ENCODE measurements at places on chromosomes 2 and 18.

- peak; percentile 84 for DNase-seq
Observed at GRCh38 chr2:27032495-27033252, at the start of gene TMEM214. Gene TMEM214, plus strand, starts transcription at chr2:27032965. Its CDS starts 51 bp downstream, at chr2:27033016.

GRCh38 chr18:41693008-41693407 is 262.0 kb upstream of the PIK3C3 start:
- DNase-seq = no peak

DNA sequence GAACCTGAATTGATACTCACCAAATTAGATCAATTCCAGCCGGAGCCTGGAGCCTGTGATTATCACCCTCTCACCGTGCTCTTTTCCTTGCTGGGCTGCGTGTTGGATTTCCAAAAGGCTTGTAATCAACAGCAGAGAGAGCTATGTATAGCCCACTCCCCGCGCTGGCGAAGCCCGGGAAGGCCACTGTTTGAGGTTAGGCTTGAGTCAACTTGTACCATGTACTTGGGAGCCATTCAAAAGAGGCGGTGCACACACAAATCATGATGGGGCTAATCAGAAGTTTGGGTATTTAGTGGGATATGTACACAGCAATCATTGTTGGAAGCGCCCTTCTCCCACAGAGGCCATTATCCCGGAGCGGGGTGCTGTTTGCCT is 151.6 kb downstream of the GLI2 start:
- no peak for DNase-seq

DNA sequence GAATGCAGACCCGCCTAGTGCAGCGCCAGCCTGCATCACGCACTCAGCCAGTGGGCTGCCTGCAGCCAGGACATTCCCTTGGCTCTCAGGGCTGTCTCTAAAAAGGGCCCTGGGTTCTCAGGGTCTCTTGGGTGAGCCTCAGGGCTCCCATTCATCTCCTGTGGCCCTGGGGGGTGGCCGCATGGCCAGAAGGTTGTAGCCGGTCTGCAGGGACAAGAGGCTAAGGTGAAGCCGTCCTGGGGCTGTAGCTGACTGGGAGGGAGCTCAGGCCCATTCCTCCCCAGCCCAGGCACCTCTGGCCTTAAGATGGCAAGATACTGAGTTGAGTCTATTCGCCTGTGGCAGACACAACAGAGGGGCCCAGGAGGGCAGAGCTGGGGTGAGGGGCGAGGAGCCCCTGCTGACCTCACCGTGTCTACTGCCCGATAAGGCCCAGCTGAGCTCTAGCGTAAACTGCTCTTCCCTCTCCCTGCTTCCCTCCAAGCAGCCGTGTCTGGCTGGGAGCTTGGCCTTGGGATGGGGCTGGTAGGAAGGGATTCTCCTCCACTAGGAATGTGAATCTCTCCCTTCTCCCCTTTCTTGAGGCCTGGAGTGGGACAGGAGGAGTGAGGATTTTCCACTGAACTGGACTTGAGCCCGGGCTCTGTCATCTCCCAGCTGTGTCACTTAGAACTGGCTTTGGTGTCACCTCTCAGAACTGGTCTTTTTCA is 37.9 kb downstream of the INHBB start:
- DNase-seq = no peak

- DNase-seq = no peak
Observed at GRCh38 chr2:44833171-44834069, 108.1 kb upstream of the SIX3 start.

GRCh38 chr18:57343833-57344232 is 8.5 kb upstream of the ST8SIA3 start:
- DNase-seq = no peak

GRCh38 chr2:171893824-171894611 is at the start of gene SLC25A12:
Gene SLC25A12, minus strand, starts transcription at chr2:171894244. Its CDS starts 30 bp downstream, at chr2:171894214.
- DNase-seq = peak; percentile 36

- peak; percentile 85 for DNase-seq
Observed at GRCh38 chr2:10097352-10098148, 17.3 kb upstream of the CYS1 start.

DNA sequence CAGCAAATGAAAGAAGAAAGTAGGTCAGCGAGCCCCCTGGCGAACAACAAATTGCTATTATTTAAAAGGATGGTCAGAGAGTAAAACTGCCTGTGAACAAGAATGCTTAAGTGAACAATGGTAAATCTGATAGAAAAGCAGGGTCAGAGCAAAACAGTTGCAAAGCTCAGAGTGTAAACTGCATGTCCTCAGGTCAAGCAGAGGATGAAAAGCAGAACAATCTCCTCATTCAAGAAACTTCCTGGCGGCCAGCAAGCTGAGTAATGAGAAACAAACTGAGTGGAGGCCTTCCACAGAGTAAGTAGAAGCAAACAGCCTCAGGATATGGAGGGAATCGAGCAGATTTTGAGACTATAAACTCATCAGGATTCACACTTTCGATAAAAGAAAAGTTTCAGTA is 117.9 kb downstream of the PPP1R1C start:
- DNase-seq = no peak

GRCh38 chr2:134405611-134406081 is 151.8 kb downstream of the MGAT5 start:
- no peak for DNase-seq

- no peak for DNase-seq
Observed at GRCh38 chr2:23503682-23504081, 118.7 kb downstream of the KLHL29 start.

DNA sequence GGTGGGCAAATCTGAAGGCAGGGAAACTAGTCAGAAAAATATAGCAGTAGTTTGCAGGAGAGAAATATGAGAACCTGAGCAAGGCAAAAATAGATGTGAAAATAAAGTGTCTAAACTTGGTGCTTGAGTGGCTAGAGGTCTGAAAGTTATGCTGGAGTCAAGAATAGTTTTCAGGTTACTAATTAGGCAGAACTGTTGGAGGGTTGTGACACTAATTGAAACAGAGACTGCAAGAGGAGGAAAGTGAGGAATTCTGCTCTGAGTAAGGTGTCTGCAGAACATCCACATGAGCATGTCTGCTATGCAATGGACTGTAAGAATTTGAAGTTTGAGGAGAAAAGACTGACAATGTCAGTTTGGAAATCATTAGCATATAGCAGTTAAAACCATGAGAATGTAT is 444.0 kb upstream of the LRRTM1 start:
- no peak for DNase-seq

DNA sequence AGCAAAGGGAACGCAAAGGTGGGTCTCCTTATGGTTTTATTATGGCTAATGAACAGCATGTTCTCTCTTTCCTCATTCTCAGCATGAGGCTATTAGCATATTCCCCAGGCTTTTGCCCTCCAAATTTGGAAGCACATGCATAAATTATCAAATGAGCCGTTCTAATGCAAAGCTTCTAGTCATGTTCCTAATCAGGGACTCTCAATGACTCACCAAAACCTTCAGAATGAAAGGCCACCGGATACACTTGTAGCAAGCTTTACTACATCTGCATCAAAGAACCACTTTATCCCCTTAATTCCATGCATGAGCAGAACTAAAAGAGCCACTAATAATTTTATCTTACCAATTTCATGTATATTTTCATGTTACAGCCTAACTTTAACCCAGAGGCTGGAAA is 310.5 kb downstream of the LRATD1 start:
- no peak for DNase-seq

DNA sequence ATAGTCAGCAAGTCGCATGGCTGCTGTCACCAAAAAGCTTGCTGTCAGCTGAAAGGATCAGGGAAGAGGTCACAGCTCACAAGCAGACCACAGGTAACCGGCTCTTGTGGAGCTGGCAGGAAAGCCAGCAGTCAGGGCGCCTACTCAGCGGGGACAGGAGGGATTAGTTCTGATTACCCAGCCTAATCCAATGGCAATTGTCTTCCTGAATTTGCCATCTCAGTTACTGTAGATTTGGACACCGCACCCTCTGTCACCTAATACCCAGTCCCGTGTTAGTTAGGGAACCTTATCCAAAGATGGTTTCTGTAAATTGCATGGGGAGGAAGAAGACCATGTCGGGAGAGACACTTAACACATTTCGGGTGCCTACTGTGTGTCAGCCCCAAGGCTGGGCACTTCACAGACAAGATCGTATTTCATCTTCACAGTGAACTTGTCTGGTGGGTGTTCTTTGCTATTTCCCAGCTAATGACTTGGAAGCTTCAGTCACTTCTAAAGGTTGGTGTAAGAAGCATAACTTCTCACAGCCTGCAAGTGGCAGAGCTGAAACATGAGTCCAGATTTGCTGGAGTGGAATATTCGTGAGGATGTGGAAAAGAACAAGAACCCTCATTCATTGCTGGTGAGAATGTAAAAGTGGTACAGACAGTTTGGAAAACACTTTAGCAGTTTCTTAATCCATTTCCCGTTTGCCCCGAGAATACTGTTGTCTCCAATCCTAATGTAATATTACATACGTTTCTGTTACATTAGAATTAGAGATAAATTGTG is 9.9 kb downstream of the ALPK2 start:
- no peak for DNase-seq

GRCh38 chr2:112481050-112481527 is 867 bp upstream of the TTL start:
- DNase-seq = peak; percentile 16

GRCh38 chr2:127826047-127826446 is 15.1 kb upstream of the WDR33 start:
- DNase-seq = peak; percentile 11

GRCh38 chr2:123438251-123438650 is 586.8 kb upstream of the CNTNAP5 start:
- no peak for DNase-seq

DNA sequence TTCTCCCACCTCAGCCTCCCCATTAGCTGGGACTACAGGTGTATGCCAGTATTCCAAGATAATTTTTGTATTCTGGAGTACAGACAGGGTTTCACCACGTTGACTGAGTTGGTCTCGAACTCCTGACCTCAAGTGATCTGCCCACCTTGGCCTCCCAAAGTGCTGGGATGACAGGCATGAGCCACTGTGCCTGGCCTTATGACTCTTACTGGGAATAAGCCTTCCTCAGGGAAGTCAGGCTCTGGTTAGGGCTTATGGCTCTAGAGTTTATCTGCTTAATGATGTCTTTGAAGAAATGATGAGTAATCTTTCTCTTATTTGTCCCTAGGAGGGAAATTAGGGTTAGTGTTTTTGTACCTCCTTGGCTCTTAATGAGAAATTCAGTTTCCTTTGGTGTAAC is 187.7 kb downstream of the FAM210A start:
- DNase-seq = no peak

DNA sequence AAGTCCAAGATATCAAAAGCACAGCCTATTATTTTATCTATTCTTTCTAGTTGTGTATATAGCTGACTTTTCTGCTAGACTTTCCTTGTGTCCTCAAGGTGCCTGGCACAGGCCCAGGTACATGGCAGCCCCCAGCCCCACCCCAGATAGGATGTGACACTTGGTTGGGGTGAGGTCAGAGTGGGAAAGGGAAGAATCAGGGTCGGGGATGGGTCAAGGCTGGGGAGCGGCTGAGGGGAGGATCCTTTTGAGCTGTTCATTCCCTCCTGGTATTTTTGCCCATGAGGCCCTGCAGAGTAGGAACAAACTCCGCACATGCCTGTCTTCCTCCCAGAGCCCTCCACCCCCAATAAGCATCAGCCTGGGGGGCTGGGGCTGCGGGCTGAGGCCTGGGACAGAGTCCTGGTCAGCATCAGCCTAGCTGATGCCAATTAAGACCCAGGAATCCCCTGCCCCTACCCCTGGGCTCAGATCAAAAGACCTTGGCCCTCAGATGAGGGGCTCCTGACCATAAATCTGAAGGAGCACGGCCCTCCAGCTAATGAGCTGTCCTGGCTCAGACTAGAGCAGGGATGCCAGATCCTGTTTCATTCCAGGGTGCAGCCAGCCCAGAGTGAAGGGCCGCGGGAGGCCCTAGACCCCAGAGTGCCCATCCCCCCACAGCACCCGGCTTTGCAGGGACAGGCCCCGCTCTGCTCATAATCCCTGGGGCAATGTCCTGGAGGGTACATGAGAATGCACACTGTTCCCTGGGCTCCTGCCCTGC is 85.3 kb downstream of the SDC1 start:
- DNase-seq = no peak

DNA sequence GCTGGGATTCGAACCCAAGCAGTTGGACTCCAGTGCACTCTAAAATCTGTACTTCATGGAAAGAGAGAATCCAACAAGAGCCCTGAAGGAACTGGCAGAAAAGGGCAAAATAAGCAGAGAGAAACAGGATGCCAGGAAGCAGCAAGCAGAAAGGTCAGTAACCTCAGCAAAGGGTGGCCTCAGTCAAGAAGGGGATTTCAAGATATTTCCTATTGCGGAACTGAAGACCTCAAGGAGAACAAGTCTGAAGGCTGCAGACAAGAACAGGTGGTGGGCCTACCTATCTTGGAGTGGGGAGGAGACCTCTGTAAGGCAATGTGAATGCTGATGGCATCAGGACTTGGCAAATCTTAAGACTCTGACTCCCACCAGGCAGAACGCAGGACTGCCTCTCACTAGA is 20.1 kb upstream of the MREG start:
- no peak for DNase-seq

DNA sequence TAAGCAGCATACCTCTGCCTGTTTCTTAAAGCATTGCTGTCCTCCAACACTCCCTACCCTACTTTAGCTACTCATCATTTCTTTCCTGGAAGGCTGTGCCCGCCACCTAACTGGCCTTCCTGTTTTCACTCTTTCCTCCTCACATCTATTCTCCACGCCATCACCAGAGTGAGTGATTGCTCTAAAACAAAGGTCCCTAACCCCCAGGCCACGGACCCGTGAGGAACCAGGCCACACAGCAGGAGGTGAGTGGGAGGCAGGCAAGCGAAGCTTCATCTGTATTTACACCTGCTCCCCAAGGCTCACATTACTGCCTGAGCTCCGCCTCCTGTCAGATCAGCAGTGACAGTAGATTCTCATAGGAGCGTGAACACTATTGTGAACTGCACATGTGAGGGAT is 13.3 kb upstream of the ZEB2 start:
- no peak for DNase-seq

- no peak for DNase-seq
Observed at GRCh38 chr2:174802459-174802858, 38.2 kb upstream of the CHRNA1 start.

GRCh38 chr2:52970642-52971041 is 797.0 kb upstream of the CHAC2 start:
- DNase-seq = no peak

GRCh38 chr2:225797394-225797793 is 397.9 kb downstream of the NYAP2 start:
- no peak for DNase-seq

- DNase-seq = no peak
Observed at GRCh38 chr2:32904751-32905150, 42.0 kb upstream of the LTBP1 start.

DNA sequence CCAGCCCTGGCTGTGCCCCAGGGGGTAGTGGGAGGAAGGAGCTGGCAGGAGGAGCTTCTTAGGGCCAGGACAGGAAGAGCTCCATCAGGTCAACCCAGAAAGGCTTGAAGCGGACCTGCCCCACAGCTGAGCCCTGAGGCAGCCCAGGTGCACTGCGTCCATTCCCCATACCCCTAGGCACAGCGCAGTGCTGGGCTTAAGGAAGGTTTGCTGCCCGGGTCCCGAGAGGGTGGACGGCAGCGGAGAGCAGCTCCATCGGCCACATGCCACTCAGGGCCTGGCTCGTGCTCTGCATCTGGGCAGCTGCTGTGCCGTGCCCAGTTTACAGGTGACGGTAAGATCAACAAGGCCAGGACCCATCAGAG is 26.4 kb downstream of the DNMT3A start:
- no peak for DNase-seq

GRCh38 chr2:217551252-217551899 is 451.4 kb downstream of the TNS1 start:
- DNase-seq = no peak
